Stimulated activated naive CD4-positive, alpha-beta T cell treated with Interleukin-2 at 50 U/mL for 16 hours (primary cell): ENCODE measurements at places on chromosomes 1 and 21.

DNA sequence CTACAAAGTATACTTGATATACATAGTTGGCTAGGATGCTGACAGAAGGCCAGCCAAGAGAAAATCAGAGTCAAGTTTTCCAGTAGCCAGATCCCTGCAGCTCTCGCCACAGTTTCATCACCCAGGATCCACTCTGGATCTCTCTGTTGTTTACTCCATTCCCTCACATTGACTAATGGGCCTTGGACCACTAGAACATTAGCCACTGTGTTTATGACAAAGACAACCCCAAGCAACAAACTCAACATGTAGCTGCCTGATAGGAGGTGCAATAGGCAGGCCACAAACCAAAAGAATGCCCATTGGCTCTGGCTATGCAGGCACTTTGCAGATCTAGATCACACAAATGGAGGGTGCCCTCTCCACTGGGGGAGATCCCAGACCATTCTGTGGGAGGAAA is 44.2 kb downstream of the ARHGEF11 start:
- DNase-seq: no peak

GRCh38 chr1:6496365-6496721 is 4.9 kb upstream of the PLEKHG5 start:
- no peak for DNase-seq

- DNase-seq: no peak
These were observed 145.6 kb upstream of the C21orf91 start for GRCh38 chr21:17964716-17965115.

DNA sequence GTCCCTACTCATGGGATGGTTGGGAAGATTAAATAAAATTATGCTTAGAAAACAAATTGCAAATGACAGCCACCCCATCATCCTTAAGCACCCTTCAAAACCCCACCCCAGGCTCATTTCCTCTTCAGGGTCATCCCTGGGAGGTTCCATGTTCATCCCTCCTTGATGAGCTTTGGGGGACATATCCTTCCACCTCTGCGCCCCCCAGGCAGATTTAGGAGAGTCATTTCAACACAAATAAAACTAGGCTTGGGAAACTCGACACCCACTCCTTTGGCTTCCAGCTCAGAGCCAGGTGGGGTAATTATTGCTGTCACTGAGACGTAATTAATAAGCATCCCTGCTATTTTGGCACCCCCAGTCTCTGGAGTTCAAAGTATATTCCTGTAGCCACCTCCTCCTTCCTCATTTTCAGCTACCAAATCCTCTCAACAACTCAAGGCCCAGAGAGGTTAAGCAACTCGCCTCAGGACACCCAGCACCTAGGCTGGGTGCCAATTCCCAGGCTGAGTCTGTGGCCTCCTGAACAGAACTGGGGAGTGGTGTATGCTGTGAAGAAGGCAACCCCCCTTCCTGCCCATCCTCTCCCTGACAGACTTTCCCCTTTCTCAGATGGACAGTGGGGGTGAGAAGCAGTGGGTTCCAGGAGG is 595 bp downstream of the CRYBG2 start:
- no peak for DNase-seq

DNA sequence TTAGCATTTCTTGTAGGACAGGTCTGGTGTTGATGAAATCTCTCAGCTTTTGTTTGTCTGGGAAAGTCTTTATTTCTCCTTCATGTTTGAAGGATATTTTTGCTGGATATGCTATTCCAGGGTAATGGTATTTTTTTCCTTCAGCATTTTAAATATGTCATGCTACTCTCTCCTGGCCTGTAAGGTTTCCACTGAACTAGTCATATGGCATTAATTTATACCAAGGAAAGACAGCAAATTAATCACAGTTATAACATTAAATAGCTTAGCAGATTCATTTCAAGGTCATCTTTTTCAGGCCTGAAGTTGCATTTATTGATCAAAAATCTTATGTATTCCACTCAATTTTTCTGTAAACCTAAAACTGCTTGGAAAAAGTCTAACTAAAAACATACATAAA is 54.9 kb downstream of the AK5 start:
- no peak for DNase-seq

GRCh38 chr1:196308176-196308575 is 300.1 kb downstream of the KCNT2 start:
- DNase-seq: no peak

- no peak for DNase-seq
These were observed 250.1 kb downstream of the KCNH1 start for GRCh38 chr1:210883821-210884220.

DNA sequence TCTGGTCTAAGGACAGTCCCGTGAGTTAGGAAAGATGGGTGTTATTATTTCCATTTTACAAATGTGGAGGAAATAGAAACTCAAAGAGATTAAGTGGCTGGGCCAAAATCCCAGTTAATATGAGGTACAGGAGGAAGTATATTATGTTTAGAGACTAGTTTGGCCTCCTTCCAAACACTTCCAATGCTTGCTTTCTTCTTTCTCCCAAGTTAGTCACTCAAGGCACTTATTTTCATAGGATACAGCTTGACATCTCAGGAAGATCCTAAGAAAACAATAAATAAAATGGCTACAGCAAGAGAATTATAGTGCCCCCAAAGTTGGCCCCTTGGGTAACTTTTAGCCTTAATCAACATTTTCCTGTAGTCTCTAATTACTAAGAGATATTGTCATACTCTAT is 47.5 kb upstream of the IPO9 start:
- DNase-seq: no peak

GRCh38 chr1:81754424-81754823 is 46.3 kb upstream of the ADGRL2 start:
- DNase-seq: no peak

DNA sequence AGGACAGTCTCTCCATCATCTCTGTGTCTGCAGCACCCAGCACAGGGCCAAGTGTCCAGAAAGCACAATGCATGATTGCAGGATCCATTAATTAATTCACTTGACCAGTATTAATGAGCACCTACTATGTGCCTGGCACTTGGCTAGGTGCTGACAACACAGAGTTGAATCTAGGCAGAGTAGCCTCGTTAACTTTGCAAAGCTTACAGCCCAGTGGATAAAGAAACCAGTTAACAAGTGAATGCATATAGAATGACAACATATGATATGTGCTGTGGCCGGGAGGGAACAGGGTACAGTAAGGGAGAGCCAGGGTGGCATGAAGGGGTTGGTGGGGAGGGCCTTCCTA is 10.9 kb downstream of the SLC1A7 start:
- DNase-seq: no peak

GRCh38 chr1:234090212-234091064 is 186.0 kb downstream of the SLC35F3 start:
- no peak for DNase-seq

- DNase-seq: peak; percentile 29
These were observed 1.0 kb downstream of the GALNT2 start for GRCh38 chr1:230067871-230068620.

DNA sequence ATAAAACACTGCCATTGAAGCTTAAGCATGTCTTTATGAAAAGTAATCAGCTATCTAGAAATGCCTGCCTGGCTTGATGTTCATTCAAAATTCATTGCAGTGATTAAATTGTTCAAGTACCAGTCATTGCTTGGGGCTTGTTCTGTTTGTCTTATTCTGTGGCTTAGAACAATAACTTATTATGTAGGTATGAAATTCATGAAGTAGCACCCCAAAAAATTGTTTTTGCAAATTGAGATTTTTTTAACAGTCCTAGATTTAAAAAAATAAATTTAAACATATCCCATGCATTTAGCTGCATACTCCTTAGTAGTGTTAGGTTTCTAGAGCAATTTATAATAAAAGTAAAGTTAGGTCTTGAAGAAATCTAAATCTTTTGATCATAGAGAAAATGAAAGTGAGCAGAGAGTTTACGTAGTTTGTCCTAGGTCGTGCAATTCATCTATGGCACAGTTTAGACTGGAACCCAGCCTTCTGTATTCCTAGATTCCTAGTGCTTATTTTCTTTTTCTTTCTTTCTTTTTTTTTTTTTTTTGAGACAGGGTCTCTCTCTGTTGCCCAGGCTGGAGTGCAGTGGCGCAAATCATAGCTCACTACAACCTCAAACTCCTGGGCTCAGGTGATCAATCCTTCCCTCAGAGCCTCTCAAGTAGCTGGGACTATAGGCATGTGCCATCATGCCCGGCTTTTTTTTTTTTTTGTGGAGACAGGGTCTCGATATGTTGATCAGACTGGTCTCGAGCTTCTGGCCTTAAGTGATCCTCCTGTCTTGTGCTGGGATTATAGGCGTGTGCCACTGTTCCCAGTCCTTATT is 9.3 kb downstream of the MIER1 start:
- no peak for DNase-seq

- no peak for DNase-seq
These were observed 20.2 kb upstream of the TCEA3 start for GRCh38 chr1:23444596-23445390.

- DNase-seq: no peak
These were observed 116.6 kb upstream of the PROX1 start for GRCh38 chr1:213871179-213871578.

DNA sequence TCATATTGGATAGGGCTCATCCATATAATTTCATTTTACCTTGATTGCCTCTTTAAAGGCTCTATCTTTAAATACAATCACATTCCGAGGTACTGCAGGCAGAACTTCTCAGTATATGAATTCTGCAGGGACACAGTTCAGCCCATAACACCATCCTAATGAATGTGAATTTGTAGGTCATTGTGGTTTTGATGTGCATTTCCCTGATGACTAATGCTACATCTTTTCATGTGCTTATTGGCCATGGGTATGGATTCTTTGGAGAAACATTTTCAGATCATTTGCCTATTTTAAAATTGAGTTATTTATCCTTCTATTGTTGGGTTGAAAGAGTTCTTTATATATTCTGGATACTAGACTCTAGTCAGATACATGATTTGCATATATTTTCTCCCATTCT is 9.6 kb upstream of the RPS6KC1 start:
- DNase-seq: no peak

GRCh38 chr1:200654660-200655059 is 15.0 kb downstream of the DDX59 start:
- DNase-seq: no peak

DNA sequence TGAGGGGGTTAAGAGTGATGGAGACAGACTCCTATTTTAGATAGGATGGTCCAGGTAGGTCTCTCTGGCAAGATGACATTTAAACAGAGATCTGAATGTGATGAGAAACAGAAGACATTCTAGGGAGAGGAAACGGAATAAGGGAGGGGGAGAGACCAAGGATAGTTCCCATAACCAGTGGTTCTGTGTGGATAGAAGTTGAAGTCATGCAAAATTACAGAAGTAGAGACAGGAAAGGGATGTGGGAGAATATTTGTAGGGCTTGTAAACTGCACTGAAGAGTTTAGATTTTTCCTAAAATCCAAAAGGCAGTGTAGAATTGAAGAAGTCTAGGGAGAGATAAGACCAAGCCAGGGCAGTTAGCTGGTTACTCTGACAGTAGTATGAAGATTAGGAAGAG is 200.6 kb downstream of the GRIK1 start:
- DNase-seq: no peak

DNA sequence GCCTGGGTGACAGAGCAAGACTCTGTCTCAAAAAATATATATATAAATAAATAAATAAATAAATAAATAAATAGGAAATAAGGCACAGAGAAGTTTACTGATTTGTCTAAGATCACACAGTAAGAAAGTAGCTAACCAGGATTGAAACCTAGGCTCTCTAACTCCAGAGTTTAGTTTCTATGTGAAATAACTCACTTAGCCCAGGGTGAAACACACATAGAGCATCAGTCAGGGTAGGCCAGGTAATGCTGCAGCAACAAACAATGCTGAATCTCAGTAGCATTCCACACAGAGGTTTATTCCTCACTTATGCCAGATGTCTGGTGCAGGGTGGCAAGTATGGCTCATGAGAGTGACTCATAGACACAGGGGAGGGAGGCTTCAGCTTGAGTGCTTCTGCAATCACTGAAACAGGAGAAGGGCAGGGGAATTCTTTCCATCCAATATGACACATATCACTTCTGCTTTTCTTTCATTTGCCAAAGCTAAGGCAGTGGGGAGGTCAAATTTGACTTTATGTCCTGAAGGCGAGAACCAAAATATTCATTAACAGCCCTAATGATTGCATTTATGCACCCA is 37.1 kb upstream of the KANK4 start:
- no peak for DNase-seq

- DNase-seq: no peak
These were observed 194.3 kb upstream of the CAMK1G start for GRCh38 chr1:209389258-209389657.

- no peak for DNase-seq
These were observed 54.9 kb upstream of the BACE2 start for GRCh38 chr21:41112740-41113692.

DNA sequence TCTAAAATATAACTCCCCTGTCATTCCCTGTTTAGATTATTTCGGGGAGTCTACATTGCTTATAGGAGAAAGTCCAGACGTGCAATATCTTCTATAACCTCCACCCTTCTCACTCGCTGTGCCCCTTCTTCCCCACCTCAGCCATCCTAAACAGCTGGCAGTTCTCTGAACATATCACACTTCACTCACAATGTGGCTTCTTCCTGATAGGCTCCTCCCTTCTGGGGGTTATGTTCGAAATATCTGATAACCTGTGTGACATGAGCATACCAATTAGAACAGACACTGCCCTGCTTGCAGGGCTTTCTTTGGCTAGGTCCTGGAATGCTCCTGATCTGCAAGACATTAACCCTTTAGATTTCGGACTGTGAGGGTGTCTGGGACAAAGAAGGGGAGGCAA is 274.6 kb downstream of the NFIA start:
- no peak for DNase-seq

GRCh38 chr1:198064181-198064580 is 92.6 kb upstream of the NEK7 start:
- DNase-seq: no peak

DNA sequence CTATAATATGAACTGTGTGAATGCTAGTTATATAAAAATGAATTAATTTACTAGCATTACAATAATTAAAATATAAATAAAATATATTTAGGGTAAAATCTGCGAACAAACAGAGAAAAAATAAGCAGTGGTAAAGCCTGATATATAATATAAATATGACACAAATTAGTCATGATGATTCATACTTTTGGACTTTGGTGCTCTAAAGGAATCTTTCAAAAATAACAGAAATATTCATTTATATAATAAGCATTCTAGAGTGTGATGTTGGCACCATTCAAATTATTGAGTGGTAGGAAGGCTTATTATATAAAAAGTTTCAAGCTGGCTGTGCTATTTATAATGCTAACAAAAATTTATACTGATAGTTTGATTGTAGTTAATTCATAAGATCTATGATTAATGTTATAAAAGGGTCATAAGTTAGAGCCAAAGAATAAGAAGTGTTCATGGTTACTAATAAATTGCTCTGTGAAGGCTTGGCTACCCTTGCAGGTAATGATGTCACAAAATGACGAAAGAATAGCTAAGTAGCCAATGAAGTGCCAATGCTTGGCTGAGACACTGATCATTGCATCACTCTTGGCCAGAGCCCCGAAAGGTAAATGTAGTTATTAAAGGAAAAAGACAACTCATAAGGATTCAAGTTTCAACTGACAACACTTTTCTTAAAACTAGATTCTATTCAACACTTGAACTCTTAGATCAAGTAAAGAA is 108.7 kb downstream of the USH2A start:
- no peak for DNase-seq

- no peak for DNase-seq
These were observed 94.8 kb downstream of the PEX14 start for GRCh38 chr1:10569531-10569930.

GRCh38 chr21:29293495-29293894 is 5.2 kb upstream of the BACH1 start:
- DNase-seq: no peak

- no peak for DNase-seq
These were observed 13.6 kb downstream of the MTF1 start for GRCh38 chr1:37845786-37846185.
